ENCODE measurements at places on chromosomes 5 and 9.

GRCh38 chr5:124921694-124922093 is 175.3 kb upstream of the ZNF608 start:
- no peak for DNase-seq

- no peak for DNase-seq
Measured at GRCh38 chr9:98569491-98569890, 139.2 kb downstream of the GABBR2 start.

DNA sequence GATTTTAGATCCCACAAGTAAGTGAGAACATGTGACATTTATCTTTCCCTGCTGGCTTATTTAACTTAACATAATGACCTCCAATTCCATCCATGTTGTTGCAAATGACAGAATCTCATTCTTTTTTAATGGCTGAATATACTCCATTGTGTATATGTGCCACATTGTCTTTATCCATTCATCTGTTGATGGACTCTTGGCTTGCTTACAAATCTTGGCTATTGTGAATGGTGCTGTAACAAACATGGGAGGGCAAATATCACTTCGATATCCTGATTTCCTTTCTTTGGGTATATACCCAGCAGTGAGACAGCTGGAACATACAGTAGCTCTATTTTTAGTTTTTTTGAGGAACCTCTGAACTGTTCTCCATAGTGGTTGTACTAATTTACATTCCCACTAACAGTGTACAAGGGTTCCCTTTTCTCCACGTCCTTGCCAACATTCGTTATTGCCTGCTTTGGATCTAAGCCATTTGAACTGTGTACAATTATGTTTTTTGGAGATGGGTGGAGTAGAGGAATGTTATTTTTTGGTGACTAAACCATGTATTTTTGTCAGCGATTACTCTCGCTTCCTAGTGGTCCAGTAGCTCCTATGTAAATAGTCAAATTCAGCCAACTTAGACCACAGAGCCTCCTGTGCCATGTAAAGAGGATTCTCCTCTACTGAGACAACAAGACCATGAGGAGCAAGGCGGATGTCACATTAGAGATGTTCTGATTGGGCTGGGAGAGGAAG is 60.6 kb downstream of the TNFSF15 start:
- DNase-seq = no peak

DNA sequence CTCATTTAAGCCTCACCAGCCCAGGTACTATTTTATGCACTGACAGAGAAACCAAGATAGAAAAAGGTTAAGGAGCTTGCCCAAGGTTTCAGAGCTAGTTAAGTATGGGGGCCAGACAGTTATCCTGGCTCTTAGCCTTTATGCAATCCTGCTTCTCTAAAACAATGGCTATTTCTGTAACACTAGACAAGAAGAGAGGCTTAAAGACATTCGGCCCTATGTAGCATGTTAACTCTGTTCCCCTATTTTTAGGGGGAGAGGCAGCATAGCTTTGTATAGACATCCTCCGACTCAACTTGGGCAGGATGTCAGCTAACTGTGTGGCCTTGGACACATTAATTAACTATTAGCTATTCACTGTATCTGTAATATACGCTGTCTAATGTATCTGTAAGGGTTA is 54.6 kb downstream of the LHFPL2 start:
- no peak for DNase-seq

DNA sequence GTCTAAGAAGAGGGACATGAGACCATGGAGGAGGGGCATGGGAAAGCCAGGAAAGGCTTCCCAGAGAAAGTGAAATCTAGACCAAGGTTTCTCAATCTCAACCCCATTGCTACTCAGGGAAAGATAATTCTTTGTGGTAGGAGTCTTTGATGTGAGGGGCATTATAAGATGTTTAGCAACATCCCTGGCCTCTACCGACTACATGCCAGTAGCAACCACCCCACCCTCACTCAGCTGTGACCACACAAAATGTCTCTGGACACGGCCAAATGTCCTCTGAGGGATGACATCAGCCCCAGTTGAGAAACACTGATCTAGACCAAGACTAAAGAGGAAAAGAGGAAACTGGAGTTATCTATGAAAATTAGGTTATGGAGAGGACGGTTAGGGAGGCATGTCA is 298.5 kb upstream of the KIF2A start:
- no peak for DNase-seq

GRCh38 chr9:13586587-13587374 is 307.3 kb upstream of the MPDZ start:
- DNase-seq = no peak

GRCh38 chr5:88396000-88396535 is 127.4 kb upstream of the TMEM161B start:
- no peak for DNase-seq

GRCh38 chr9:130330202-130330862 is 64.8 kb downstream of the HMCN2 start:
- no peak for DNase-seq

DNA sequence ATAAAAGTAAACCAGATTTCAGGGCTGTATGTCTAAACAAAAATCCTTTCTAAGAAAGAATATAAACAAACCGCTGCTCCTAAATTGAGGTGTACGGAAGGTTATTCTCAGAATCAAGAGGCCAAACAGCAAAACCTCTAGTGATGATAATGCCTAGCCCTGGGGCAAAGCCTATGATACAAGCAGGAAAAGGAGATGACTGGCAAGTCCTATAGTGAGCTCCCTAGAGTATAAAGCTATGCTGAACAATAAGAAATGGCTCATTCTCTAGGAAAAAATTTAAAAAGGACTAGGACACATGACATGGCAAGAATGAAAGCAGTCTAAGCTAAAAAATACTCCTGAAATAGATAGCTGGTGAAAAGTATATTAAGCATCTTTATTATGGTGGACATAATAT is 187.1 kb downstream of the BNC2 start:
- no peak for DNase-seq

DNA sequence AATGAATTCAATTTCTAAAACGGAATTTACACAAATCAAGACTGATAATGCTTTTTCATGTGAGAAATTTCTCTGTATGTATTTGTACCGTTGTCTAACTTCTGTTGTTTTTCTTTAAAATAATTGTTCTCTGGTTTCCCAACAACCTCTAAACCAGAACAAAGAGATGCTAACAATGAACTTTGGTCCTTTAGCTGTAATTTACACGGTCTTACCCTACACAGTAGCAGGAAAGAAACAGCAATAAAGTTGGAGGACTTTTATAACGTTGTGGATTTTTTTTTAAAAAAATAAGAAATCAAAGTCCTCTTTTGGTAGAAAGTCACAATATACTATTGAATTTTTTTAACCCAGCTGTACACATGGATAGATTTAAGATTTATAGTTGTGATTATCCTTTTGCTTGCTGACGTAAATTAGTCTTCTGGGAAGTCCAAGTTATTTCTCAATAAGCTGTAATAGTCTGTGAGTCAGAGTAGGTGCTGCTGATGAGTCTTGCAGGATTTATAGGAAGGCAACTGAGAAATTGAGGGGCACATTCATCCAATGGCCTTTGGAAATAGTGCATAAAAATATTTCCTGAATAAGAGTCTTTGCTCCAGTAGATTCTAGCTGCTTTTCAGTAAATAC is 76.8 kb upstream of the PCSK1 start:
- no peak for DNase-seq

GRCh38 chr9:85702191-85702590 is 39.6 kb downstream of the AGTPBP1 start:
- DNase-seq = no peak

DNA sequence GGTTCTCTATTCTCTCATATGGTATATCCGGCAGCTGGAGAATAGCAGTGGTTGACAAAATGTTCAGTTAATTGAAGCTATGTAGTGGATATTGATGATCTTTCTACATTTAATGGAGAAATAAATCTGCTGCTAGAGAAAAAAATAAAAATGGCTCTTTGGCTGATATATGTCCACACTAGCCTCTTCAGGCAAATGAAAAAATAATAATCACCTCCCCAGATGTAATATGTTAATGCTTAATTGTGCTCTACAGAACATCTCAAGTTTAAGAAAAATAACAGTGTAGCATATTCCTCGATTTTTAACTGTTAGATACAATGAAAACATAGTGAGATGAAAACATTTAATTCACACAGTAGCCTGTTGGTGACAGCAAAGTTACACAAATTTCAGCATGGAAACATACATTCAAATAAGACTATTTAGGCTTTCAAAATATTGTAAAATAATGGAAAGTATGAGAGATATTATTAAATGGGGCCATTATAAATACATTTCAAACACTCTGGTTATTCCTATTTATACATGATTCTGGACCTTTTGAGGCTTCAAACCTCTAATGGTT is 543.0 kb downstream of the MAT2B start:
- DNase-seq = no peak

DNA sequence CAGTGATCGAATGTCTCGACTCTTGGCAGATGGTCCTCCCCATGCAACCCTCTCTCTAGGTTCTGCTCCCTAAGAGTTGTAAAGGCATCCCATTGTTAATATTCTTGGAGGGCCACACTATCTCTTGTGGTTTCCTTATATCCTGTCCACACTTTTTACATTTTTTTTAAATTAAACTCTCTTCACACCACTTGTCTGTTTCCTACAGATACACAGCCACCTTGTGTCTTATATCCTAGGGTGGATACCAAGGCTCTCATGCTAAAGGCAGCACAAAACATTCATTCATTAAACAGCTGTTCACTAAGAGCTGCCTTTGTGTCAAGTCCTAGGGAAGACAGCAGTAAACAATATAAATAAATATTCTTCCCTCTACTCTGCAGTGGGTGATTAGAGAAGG is 60.5 kb upstream of the SHISAL2B start:
- no peak for DNase-seq

- DNase-seq = no peak
Measured at GRCh38 chr9:135263511-135263910, 176.0 kb downstream of the OLFM1 start.

GRCh38 chr5:135011355-135012032 is 22.5 kb downstream of the PITX1 start:
- no peak for DNase-seq

- DNase-seq = no peak
Measured at GRCh38 chr5:107467137-107467932, 203.4 kb downstream of the EFNA5 start.

- peak; percentile 70 for DNase-seq
Measured at GRCh38 chr5:5335700-5336264, 86.7 kb upstream of the ICE1 start.

GRCh38 chr9:113506090-113506589 is 42.6 kb downstream of the RGS3 start:
- DNase-seq = no peak

DNA sequence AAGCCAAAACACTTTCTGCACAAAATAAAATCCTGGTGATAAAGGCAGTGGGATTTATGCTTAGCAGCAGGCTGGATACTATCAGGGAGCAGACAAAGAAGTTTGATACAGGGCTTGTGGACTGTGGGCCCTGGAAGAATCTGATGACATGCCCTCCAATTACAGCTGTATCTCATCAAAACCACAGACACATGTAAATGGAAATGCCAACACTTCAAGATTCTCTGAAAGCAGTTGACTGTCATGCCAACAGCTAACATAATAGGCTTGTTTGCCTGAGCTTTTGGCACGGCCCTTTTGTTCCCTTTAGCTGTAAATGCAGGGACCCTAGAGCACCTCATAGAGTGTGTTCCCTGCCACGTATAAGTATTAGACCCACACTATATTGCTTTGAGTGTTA is 114.4 kb downstream of the STK32A start:
- DNase-seq = no peak

- DNase-seq = no peak
Measured at GRCh38 chr5:93100428-93100827, 480.6 kb downstream of the NR2F1-AS1 start.

DNA sequence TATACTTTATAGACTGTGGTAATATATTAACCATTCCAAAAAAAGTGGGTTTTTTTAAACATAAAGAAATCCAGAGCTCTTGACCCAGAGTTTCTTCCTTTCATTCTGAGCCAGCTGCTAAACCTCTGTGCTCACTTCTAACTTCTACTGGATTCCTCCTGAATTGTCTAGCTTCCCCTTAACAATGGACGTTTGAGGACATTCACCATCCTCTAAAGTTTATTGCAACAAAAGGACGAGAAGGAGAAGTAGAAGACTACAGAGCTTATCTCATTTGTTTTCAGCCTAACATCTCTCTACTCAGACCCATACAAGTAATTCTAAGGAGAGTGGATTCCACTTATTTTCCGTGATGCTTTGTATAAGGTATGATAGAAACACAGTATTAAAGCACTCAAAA is 284.2 kb downstream of the MAST4 start:
- no peak for DNase-seq

DNA sequence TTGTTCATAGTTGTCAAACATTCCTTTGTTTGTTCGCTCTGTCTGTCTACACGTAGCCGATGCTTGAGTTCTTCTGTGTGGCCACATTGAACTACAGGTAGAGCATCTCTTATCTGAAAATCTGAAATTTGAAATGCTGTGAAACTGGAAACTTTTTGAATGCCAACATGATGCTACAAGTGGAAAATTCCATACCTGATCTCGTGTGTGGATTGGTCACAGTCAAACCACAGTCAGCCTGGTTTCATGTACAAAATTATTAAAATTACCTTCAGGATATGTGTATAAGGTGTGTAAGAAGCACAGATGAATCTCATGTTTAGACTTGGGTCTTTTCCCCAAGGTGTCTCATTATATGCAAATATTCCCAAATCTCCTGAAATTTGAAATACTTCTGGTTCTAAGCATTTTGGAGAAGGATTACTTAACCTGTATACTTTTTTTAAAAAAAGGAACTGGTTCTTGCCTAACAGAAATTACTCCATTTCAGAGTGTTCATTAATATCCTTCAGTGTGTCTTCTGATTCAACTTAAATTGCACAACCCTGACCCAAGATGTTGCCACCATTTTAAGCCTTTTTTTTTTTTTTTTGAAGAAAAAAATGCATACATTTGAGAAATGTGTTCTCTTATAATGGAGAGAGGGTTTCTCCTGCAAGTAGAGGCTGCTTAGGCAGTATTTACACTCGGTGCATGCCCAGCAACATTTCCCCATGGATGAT is 254.3 kb downstream of the MAST4 start:
- DNase-seq = no peak

DNA sequence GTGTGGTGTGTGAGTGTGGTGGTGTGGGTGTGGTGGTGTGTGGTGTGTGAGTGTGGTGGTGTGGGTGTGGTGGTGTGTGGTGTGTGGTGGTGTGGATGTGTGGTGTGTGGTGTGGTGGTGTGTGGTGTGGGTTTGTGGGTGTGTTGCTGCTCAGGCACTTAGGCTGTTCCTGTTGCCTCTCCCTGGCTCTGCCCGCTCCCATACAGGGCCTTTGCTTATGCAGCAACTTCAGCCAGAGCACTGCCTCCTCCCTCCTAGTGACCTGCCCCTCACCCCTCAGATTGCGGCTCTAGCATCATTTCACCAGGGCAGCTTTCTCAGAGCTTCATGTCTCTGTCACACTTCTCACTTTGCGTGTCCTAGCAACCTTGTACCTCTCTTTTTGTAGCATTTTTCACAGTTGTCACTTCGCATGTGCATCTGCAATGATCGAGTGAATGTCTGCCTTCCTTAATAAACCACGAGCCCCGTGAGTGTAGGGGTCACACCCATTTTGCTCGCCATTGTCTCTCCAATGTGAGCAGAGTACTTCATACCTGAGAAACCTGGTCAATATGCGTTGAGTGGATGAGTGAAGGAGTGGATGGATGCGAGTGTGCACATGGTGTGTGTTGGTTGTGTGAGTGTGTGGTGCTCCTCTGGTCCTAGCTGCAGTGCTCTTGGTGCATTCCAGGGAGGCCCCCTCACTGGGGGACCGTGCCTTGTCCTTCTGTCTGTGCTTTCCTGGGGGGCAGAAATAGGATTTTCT is 167.9 kb upstream of the PANK3 start:
- DNase-seq = no peak

Data from HepG2 (cell line).